ENCODE measurements at places on chromosomes 12 and 14.

GRCh38 chr12:99119943-99120342 lies 474.9 kb downstream of the APAF1 start:
- DNase-seq = no peak

- DNase-seq = peak; percentile 70
Observed at GRCh38 chr12:124053851-124054250, 80.8 kb downstream of the ZNF664 start.

DNA sequence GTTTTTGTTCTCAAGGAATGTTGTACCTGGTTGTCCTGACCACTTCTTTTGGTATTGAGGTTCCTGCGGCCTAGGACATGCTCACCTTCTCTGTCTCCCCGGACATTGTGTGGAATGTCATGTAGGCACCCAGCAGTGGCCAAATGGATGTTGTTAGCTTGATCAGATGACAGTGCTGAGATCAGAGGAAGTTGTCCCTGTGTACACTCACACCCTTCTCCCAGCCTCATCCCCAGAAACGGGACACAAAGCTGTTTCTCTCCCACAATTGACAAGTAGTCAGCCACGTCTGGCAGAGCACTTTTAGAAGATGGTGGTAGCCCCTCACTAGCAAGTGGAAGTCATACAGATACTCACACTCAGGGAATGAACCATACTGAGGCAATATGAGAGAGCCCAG lies 3.0 kb downstream of the PLEKHH1 start:
- no peak for DNase-seq

DNA sequence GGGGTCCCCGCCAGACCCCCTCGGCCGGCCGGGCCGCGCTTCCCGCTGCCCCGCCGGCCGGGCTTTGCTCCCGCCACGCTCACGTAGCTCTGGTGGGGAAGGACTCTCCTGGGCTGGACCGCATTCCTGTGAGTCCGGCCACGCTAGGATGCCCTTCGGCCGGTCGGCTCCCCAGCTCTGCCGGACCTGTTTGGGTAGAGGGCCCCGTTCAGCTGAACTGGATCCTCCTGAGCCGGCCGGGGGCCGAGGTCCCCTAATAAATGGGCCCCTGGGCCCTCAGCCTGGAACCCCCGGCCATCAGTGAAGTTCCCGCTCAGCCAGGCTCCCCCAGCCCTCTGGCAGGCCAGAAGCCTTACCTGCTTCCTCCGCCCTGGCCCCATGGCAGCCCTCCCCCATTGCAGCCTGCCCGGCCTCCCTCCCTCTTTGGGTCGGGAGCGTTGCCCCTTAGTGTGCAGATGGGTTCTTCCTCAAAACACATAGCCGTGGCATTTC lies 593 bp downstream of the UNC119B start:
- DNase-seq = peak; percentile 17

DNA sequence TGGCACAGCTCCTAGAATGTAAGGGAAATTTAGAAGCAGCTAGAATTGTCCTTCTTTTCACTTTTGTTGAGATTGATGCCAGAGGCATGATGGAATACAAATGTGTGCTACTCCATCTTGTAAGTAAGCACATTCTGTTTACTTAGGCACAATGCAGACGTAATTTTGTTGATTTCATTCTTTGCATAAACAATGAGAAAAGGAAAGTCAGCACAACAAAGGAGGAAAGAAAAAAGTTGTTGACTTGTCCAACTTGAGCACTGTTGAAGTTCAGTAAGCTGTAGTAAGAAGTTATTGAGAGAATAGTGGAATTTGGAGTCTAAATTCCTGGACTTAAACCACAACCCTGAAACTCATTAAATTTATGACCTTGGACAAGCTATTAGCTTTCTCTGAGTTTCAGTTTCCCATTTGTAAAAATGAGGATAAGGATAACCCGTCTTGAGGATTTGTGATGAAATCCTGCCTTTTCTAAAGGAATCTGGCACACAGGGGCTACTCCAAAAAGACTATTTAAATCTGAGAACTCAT lies 19.4 kb upstream of the CNTN1 start:
- DNase-seq = no peak

- DNase-seq = no peak
Observed at GRCh38 chr14:52844262-52845060, 53.1 kb upstream of the GNPNAT1 start.

GRCh38 chr14:69693801-69694729 lies 72.9 kb upstream of the SRSF5 start:
- no peak for DNase-seq

GRCh38 chr14:99982537-99983250 lies 82.5 kb upstream of the EVL start:
- peak; percentile 63 for DNase-seq

- no peak for DNase-seq
Observed at GRCh38 chr12:110073049-110073831, 24.9 kb upstream of the C12orf76 start.

DNA sequence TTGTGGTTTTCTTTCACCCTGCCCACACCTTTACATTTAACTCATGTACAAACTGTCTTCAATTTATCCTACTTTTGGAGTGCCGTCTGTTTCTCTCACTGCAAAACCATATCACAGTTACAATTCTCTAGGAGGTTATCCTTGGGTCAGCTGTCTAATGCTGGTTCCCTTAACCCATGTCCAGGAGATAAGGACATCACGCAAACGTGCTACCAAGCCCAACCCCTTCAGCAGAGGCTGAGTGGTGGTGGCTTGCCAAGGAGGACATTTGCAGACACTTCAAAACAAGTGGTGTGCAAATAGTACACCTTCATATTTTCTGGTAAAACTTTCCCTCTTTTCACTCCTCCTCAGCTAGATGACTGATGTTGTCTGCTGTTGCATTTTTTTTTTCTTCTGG lies 167.9 kb downstream of the PAX9 start:
- no peak for DNase-seq

- DNase-seq = no peak
Observed at GRCh38 chr14:69260861-69261564, 1.1 kb downstream of the GALNT16 start.

DNA sequence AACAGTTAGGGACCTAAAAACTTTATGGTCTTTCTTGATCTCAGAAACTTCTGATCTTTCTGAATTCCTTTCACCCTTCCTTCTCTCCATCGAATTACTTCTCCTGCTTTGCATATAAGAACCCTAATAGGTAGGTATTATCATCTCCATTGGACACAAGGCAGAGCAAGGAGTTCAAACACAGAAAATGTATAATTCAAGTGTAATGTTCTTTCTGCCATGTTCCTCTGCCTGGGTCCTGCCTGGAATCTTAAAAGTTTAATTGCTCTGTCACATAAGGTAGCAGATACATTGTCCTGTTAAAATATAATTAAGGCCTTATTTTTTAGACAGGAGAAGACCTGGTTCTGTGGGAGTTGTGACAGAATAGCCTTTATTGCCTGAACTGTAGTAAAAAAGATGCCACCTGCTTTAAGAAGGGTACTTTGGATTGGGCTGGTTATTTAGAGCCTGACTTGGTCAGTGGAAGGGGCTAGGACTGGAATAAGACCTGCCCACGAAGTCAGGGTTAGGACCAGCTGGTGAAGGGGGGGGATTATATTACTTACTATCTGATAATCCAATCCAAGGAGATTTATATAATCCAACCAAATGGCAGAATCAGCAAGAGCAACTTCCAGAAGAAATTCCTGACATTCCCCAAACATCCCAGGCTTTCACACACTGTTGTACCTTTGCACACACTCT lies 10.4 kb downstream of the G2E3 start:
- DNase-seq = peak; percentile 26

- DNase-seq = no peak
Observed at GRCh38 chr12:4734625-4735340, 14.6 kb downstream of the GALNT8 start.

DNA sequence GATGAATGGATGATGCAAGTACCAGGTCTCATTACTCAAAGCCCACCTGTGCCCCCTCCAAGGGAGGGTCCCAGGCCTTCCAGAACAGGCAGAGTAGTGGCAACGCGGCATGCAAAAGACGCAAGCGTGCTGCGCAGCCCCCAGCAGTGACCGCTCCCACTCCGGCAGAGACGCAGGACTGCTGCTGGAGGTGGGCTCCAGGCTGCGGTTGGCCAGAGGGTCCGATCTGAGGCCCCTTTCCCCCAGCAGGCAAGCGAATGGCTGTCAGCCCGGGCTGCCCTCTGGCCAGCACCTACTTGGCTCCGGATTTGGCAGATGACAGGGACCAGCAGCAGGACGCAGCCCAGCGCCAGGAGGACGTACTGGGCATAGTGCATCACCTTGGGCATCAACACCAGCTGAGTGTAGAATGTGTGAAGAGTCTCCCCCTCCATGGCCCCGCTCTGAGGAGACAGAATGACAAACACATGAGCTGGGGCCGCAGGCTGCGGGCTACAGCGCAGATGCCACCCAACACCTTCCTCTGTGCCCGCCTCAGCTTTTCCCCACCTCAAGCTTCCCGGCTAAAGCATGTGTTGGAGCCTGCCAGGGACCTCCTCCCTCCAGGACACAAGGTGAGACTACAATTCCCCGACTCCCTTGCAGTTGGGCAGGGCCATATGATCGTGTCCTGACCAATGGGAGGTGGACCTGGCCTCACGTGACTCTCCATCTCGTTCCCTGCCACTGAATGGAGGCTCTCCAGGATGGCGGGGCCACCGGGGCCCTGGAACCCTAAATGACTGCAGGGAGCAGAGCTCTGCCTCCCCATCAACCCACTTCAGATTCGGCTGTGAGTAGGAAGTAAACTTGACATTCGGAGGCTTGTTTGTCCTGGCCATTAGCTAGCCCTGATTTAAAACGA lies 77.4 kb downstream of the SCARB1 start:
- peak; percentile 94 for DNase-seq

GRCh38 chr14:72781561-72782508 lies 112.1 kb downstream of the DPF3 start:
- DNase-seq = peak; percentile 93

DNA sequence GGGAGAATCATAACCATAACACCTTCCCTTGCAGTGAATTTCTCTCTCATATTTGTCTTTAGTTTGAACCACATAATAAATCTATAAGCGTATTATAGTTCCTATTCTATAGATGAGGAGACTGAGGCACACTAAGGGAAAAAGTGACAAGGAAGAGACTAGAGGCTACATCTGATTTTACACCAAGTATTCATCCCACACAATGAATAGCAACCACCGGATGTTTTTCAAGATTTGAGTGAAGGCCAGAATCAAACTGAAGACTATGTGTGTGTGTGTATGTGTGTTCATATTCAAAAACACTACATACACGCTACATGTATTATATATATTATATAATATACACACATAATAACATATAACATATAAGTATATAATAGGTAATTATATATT lies 4.7 kb downstream of the ASB2 start:
- no peak for DNase-seq

- DNase-seq = no peak
Observed at GRCh38 chr12:13530966-13531365, 334.4 kb downstream of the EMP1 start.

GRCh38 chr14:105537580-105538474 lies 11.4 kb downstream of the TMEM121 start:
- no peak for DNase-seq

GRCh38 chr12:112908548-112908947 lies 1.8 kb downstream of the OAS1 start:
- DNase-seq = no peak

- DNase-seq = no peak
Observed at GRCh38 chr12:31591380-31591901, 505 bp upstream of the DENND5B start.

GRCh38 chr14:102317564-102318248 lies 1.8 kb upstream of the ZNF839 start:
- DNase-seq = peak; percentile 44

GRCh38 chr12:52924764-52925716 lies 20.2 kb upstream of the KRT8 start:
- DNase-seq = peak; percentile 95

DNA sequence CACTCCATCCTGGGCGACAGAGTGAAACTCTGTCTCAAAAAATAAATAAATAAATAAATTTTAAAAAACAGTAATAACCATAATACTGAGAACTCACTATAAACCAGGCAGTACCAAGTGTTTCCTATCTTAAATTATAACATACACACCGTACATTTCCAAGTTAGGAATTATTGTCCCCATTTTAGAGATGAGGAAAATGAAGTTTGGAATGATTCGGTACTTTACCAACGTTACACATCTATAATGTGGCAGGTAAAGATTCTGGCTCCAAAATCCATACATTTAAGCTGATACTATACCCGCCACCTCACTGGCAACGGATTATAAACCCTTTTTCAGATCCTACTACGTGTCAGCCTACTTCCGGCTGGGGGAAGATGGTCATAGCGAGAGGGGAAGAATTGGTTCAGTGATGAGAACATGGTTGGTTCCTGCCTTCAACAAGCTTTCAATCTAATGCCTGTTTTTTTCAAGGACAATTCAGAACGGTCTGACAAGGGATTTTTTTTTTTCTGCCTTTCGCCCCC lies 105.9 kb upstream of the ATF7IP start:
- no peak for DNase-seq

- no peak for DNase-seq
Observed at GRCh38 chr12:57315681-57316080, 64.7 kb upstream of the STAC3 start.

GRCh38 chr12:91104812-91105466 lies 6.4 kb downstream of the LUM start:
- no peak for DNase-seq

DNA sequence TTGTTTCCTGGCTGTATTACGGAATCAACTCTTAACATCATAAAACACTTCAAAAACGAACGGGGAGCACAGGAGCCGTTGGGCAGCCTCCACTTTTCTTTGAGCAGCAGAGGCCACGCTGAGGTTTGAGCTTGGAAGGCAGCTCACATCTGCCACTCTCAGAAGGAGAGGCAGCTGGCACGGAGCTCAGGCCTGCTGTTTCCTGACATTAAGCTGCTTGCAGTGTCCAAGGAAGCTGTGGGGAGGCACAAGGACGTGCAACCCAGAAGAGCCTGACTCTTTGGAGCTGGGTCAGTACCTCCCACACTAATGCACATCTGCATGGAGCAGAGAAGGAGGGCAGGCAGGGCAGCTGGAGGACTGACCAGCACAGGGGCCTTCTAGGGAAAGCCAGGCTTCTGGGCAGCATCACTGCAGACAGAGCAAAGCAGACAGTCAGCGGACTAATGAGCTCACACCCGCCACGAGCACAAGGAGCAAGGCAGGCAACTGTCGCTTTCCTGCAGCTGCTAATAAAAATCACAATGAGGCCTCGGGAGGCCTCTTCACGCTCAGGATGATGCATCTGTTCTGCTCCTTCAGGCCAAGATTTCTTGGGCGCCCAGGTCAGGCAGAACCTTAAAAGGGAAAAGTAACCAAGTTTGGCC lies 211.1 kb downstream of the GLT1D1 start:
- no peak for DNase-seq

DNA sequence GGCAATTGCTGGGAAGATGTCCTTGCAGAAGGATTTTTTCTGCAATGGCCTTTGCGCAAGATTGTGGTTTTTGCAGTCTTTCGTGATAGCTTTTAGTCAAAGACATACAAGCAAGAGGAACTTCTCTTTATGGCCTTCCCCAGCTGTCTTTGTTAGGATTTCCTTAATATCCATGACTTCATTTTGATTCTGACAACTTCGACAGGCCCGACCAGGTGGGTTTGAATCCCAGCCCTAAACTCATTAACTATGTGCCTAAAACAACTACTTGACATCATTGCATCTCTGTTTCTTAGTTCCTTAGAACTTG lies 13.3 kb upstream of the VRK1 start:
- DNase-seq = no peak

Data from fibroblast of skin of back (primary cell).